ENCODE measurements at places on chromosomes 7 and 10. TPM values are rescaled to one million over a fixed set of nuclear protein-coding genes. Genes with fewer than 3 reads are reported as not detected.

DNA sequence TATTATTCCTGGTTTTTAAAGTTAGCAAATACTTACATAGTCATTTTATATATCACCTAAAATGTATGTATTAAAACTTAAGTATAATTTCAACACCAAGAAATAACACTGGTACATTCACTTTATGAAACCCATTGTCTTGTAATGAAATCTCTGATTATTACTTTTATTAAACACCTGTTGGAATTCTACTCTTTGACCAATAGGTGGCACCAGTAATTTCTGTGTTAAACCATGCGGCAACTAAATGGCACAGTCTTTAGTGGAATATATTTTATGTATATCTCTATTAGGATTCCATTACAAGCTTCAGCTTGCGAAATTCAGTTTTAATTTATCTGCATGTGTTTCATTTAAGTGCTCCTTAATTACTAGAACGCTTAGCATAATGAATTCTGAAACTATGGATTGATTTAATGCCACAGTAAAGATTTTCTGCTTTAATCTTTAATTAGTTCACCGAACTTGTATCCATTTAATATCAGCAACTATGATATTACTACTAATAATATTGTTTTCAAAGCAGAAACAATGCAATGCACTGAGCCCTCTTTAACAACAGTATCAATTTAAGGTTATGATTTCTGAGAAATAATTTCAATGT is 181.3 kb downstream of the MAGI2 start:
- H3K27ac ChIP-seq: no peak overlapping the region
- H3K4me1 ChIP-seq: no peaks in the 10 kb centered on the region
- DNase-seq: no peak
- H3K36me3 ChIP-seq: no peaks in the 10 kb centered on the region
- H3K4me3 ChIP-seq: no peak overlapping the region

CSGALNACT2 gene
- total RNA-seq: 40.8 TPM

DNA sequence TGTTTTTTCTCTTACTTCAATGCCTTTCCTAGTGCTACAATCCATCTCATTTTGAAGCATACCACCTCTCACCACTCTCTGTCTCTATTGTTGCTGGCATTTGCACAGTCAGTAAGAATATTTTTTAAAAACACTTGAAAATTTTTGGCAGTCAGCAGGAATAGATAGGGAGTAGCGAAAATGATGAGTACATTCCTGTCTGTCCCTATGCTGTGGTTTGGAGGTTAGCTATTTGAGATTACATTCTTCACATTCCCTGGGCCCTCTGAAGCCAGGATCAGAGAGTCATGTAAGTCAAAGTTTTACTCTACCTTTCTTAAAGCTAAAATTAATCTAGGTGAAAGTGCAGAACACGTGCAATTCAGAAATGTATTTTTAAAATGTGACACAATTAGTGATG is 53.0 kb upstream of the MAGI2 start:
- H3K4me1 ChIP-seq: no peaks in the 10 kb centered on the region
- no peak for DNase-seq
- H3K27me3 ChIP-seq: no peaks in the 10 kb centered on the region

DNA sequence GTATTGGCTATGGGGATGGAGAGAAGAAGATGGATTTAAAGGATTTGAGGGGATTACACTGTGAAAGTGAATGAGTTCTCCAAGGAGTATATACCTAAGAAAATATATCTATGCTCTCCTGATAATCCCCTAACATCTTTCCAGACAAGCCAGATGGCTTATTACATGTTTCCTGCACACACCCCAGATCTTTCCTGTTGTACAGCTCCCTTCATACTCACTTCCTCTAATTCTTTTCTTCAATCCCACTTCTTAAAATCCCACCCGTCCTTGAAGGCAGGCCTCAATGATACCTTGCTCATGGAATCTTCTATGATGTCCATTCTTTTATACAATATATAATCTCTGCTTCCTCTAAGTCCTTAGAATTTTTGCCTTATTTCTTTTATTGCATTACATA is 317.2 kb upstream of the DGKB start:
- H3K4me3 ChIP-seq: no peak overlapping the region
- no peaks in the 10 kb centered on the region for H3K36me3 ChIP-seq
- H3K27me3 ChIP-seq: no peaks in the 10 kb centered on the region
- H3K27ac ChIP-seq: no peak overlapping the region
- H3K4me1 ChIP-seq: no peaks in the 10 kb centered on the region

GRCh38 chr10:44640429-44640828 is 255.5 kb upstream of the CXCL12 start:
- H3K4me3 ChIP-seq: no peak overlapping the region
- H3K36me3 ChIP-seq: no peaks in the 10 kb centered on the region
- no peak overlapping the region for H3K27ac ChIP-seq
- no peaks in the 10 kb centered on the region for H3K4me1 ChIP-seq
- DNase-seq: no peak
- no peaks in the 10 kb centered on the region for H3K27me3 ChIP-seq

CELF2 gene
- total RNA-seq: 110 TPM

- H3K36me3 ChIP-seq: no peaks in the 10 kb centered on the region
- peak; percentile 80 for DNase-seq
- no peaks in the 10 kb centered on the region for H3K27me3 ChIP-seq
- H3K4me3 ChIP-seq: no peak overlapping the region
- no peaks in the 10 kb centered on the region for H3K4me1 ChIP-seq
- no peak overlapping the region for H3K27ac ChIP-seq
Measured at GRCh38 chr10:67788028-67788886, 49.7 kb downstream of the DNAJC12 start.

DNA sequence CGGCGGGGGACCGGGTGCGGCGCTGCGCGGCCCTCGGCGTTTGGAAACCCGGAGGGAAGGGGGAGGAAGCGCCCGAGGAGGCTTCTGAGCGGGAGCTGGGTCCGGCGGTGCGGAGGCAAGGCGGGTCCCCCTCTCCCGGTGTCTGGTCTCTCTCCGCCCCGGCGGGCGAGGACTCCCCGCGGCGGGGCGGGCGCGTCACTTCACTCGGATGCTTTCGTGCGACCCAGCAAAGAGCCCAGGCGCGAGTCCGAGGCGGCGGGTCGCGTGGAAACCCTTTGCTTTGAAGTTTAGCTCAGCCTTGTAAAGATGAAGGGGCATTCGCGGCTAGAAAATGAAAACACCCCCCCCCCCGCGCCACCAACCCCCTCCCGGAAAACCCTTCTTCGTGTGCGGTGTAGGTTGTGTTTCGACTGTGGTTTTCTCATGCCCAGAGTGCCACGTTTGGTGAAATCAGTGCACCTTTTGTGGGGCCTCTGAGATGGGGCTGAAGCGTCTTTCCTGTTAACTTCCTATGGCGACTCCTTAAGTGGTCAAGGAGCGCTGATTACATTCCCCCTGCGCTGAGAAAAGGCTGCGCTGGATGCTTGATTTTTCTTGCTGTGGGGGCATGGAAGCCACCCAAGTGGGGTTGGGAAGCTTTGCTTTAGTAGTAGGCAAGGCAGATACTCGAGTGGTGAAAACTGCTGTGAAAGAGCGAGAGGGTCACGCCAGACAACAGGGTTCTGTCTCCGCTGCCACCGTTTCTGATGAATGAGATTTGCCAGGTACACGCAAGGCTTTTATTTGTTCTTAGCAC is 876 bp downstream of the GNAI1 start:
- DNase-seq: no peak
- H3K4me3 ChIP-seq: peak overlapping the region; percentile 86
- peaks cover 30% of the 10 kb centered on the region for H3K4me1 ChIP-seq
- H3K27ac ChIP-seq: peak overlapping the region; percentile 85

ZNF394 gene
- total RNA-seq: 34.5 TPM

GRCh38 chr7:129657363-129657762 is 45.8 kb downstream of the NRF1 start:
- H3K36me3 ChIP-seq: peaks cover 23% of the 10 kb centered on the region
- H3K4me1 ChIP-seq: no peaks in the 10 kb centered on the region
- no peak overlapping the region for H3K4me3 ChIP-seq
- no peaks in the 10 kb centered on the region for H3K27me3 ChIP-seq

GRCh38 chr10:31507427-31507826 is 188.4 kb downstream of the ZEB1 start:
- no peak overlapping the region for H3K27ac ChIP-seq
- no peak for DNase-seq
- no peaks in the 10 kb centered on the region for H3K4me1 ChIP-seq
- peaks cover 9% of the 10 kb centered on the region for H3K36me3 ChIP-seq
- H3K27me3 ChIP-seq: no peaks in the 10 kb centered on the region
- no peak overlapping the region for H3K4me3 ChIP-seq

- no peaks in the 10 kb centered on the region for H3K27me3 ChIP-seq
- peak overlapping the region; percentile 19 for H3K27ac ChIP-seq
- H3K36me3 ChIP-seq: no peaks in the 10 kb centered on the region
- H3K4me3 ChIP-seq: no peak overlapping the region
- no peak for DNase-seq
Measured at GRCh38 chr7:99740573-99741440, 5.8 kb upstream of the CYP3A7 start.

GRCh38 chr10:58473976-58474375 is 38.7 kb upstream of the BICC1 start:
- no peaks in the 10 kb centered on the region for H3K4me1 ChIP-seq
- no peaks in the 10 kb centered on the region for H3K27me3 ChIP-seq
- no peaks in the 10 kb centered on the region for H3K36me3 ChIP-seq
- H3K27ac ChIP-seq: no peak overlapping the region
- DNase-seq: no peak
- H3K4me3 ChIP-seq: no peak overlapping the region

GRCh38 chr10:72027498-72027897 is 60.9 kb downstream of the SPOCK2 start:
- no peak overlapping the region for H3K4me3 ChIP-seq
- no peak overlapping the region for H3K27ac ChIP-seq
- no peaks in the 10 kb centered on the region for H3K27me3 ChIP-seq
- H3K36me3 ChIP-seq: no peaks in the 10 kb centered on the region
- no peaks in the 10 kb centered on the region for H3K4me1 ChIP-seq
- no peak for DNase-seq

DNA sequence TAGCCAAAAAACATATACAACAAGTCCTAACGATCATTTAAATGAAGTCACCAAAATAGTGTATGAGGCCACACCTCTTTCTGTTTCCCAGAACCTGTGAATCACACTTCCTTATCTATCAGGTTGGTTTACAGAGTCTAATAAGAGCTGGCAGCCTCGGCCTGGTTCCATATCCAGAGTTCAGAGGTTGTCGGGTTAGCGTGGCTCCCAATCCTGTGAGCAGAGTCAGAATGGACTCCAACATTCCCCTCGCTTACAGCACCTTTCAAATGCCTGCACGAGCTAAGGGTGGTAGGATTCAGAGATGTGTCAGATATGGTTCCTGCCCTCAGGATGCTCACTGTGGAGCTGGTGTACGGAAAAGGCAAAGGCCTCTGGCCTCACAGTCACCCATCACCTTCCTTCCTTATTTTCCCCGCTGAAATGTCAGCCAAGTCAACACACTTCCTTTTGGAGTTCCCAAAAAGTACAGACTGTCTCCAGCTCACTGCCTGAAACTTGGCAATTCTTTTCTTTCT is 6.0 kb downstream of the IL15RA start:
- no peaks in the 10 kb centered on the region for H3K27me3 ChIP-seq
- peak overlapping the region; percentile 71 for H3K27ac ChIP-seq
- DNase-seq: no peak
- H3K36me3 ChIP-seq: no peaks in the 10 kb centered on the region
- peaks cover 39% of the 10 kb centered on the region for H3K4me1 ChIP-seq
- H3K4me3 ChIP-seq: no peak overlapping the region

CHN2 gene
- 14.4 TPM for total RNA-seq

- H3K4me3 ChIP-seq: no peak overlapping the region
- H3K27me3 ChIP-seq: no peaks in the 10 kb centered on the region
- H3K4me1 ChIP-seq: no peaks in the 10 kb centered on the region
- no peak overlapping the region for H3K27ac ChIP-seq
- DNase-seq: no peak
- no peaks in the 10 kb centered on the region for H3K36me3 ChIP-seq
Measured at GRCh38 chr7:79673969-79674368, 220.5 kb upstream of the MAGI2 start.

SLC39A12 gene
- 0.29 TPM for total RNA-seq

STAG3 gene
- total RNA-seq: 2.3 TPM

DNA sequence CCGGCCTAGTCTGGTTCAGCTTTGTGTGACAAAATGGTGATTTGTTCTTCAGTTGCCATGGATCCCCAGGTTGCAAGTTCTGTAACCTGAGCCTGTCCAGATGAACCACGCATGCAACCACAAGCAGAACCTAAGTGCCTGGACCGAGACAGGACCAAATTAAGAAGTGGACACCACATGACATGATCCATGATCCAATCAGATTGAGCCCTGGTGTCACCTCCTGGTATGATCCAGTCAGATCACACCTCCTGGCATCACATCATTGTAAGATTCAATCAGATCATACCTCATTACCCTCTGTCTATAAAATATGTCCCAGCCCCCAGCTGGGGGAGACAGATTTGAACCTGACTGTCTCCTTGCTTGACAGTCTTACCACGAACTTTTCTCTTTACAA is 70.0 kb downstream of the MALSU1 start:
- H3K4me1 ChIP-seq: no peaks in the 10 kb centered on the region
- no peak overlapping the region for H3K4me3 ChIP-seq
- no peaks in the 10 kb centered on the region for H3K36me3 ChIP-seq
- H3K27ac ChIP-seq: no peak overlapping the region
- DNase-seq: no peak

TAS2R4 gene
- total RNA-seq: 2.2 TPM

GRCh38 chr7:74199551-74200355 is 10.1 kb upstream of the LAT2 start:
- DNase-seq: peak; percentile 20
- peaks cover 20% of the 10 kb centered on the region for H3K36me3 ChIP-seq
- H3K27me3 ChIP-seq: no peaks in the 10 kb centered on the region
- H3K4me1 ChIP-seq: no peaks in the 10 kb centered on the region
- H3K4me3 ChIP-seq: no peak overlapping the region

DNA sequence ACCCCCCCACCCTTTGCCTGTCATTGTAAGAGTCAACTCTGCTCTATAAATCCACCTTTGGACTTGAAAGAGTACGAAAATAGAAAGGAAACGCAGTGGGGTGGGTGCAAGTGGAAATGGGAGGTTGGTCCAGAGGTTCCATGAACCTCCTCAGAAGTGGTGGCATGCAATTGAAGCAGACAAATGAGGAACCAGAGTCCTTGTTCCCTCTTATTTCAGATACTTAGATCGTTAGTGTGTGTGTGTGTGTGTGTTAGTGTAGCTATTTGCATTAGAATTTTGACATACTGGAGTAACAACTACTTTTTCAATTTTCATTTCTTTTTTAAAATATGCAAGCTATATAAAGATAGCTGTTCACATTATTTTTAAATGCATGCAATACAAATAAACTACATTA is 18.1 kb upstream of the TFAM start:
- peaks cover 8% of the 10 kb centered on the region for H3K36me3 ChIP-seq
- H3K4me1 ChIP-seq: no peaks in the 10 kb centered on the region
- H3K27ac ChIP-seq: no peak overlapping the region
- no peak for DNase-seq

ARHGAP22 gene
- 6.8 TPM for total RNA-seq

DNAAF5 gene
- total RNA-seq: 15.8 TPM

- H3K27ac ChIP-seq: no peak overlapping the region
- H3K27me3 ChIP-seq: no peaks in the 10 kb centered on the region
- DNase-seq: no peak
- H3K4me1 ChIP-seq: no peaks in the 10 kb centered on the region
Measured at GRCh38 chr10:81093056-81093455, 555.4 kb downstream of the SH2D4B start.

CDNF gene
- 0.61 TPM for total RNA-seq

PLAC9 gene
- 24.1 TPM for total RNA-seq

ASAH2B gene
- total RNA-seq: 3.4 TPM

- H3K4me1 ChIP-seq: no peaks in the 10 kb centered on the region
- H3K36me3 ChIP-seq: no peaks in the 10 kb centered on the region
- no peaks in the 10 kb centered on the region for H3K27me3 ChIP-seq
- H3K4me3 ChIP-seq: no peak overlapping the region
- H3K27ac ChIP-seq: no peak overlapping the region
Measured at GRCh38 chr10:18713077-18713476, 53.8 kb downstream of the ARL5B start.

Measured in upper lobe of right lung (tissue), 1 donor.